ENCODE measurements at places on chromosomes 2 and 18.

DNA sequence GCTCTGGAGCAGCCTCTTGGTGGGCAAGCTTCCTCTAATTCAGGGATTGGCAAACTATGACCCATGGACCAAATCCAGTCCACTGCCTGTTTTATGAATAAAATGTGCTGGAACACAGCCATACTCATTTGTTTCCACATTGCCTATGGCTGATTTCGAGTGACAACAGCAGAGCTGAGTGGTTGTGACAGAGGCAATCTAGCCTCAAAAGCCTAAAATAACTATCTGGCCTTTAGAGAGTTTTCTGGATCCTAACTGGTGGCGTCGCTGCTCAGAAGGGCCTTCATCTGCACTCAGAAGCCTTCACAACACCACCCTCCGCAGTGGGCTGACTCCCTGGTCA lies 147.1 kb downstream of the CCBE1 start:
- no peak for DNase-seq

DNA sequence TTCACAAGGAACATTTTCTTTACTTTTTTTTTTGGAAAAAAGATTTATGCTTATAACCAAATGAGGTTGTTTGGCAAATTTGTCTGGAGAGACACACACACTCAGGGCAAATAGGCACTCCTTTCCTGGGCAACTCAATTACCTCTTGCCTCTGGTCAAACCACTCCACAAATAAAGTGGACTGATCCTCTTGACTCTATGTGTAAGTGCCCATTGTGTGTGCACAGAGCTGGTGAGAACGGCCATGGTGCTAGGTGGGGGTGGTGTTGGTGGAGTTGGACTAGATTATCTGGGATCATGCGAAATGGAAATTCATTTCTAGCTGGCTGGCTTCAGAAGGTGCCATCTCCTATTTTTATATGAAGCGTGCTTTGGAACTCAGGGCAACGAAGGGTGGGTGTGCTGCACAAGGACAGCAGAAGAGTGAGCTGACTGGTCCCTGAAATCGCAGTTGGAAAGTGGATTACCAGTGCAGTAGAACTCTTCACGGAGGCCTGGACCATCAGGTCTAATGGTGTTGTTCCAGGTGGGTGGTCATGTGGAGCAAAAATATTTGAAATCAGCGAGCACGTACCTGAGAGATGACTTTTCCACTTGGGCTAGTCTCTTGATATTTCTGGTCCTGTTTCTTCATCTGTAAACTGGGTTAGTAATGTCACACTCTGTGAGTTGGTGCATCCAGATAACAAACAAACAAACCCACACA lies 149.9 kb downstream of the RPIA start:
- DNase-seq, result no peak

- DNase-seq, result no peak
Measured at GRCh38 chr18:11115276-11115675, 34.1 kb downstream of the PIEZO2 start.

DNA sequence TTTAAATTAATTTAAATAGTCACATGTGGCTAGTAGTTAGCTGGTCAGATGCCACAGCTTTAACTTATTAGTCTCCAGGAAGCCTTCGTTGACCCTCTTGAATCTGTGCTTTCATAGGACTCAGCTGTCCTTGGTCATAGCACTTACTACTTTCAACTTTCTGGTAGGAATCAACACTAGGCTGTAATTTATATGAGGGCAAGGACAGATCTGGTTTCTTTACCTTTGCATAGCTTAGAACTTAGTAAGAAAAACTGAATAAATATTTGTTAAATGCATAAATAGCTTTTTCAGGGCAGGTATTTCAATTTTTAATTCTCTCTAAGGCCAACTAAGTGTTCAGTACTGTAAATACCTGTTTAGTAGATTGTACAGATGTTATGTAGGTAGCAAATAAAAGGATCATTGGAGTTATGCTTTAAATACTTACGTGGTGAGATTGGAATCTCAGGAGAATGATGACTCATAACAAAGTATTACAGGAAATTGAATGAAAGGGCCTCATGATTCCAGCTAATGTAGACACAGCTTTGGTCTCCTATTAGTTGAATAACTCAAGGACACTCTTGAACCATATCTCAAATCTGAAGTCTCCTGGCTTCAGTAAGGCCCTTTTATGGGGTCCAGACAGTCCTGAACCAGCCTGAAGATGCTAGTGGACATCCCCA lies 2.6 kb downstream of the CLIP4 start:
- no peak for DNase-seq

- no peak for DNase-seq
Measured at GRCh38 chr2:68741238-68741637, 6.6 kb downstream of the ARHGAP25 start.

DNA sequence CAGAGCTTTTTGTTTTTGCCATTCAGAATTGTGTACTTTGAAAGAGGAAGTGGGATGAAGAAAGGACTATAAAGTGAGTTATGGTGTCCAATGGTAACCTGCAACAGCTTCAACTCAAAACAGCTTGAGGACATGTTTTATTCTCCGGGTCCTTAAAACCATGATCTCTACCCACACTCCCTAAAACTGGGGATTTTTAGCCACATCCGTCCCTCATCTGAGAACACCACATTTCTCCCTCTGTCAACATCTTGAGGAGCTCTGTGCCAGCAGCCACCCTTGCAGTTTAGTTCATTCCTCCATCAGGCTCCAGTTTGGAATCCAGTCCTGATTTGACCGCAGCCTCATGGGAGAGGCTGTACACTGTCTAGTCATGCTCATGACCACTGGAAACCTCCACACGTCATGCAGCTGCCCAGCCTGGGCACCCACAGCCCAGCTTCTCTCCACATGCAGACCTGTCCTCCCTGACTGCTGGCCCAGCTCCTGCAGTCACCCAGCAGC lies 62.6 kb downstream of the C18orf63 start:
- no peak for DNase-seq
